ENCODE measurements at places on chromosomes 11 and 22.

- no peak for DNase-seq
These were observed 21.4 kb downstream of the ADM start for GRCh38 chr11:10326012-10326964.

- no peak for DNase-seq
These were observed 27.7 kb downstream of the SLC36A4 start for GRCh38 chr11:93169950-93170561.

DNA sequence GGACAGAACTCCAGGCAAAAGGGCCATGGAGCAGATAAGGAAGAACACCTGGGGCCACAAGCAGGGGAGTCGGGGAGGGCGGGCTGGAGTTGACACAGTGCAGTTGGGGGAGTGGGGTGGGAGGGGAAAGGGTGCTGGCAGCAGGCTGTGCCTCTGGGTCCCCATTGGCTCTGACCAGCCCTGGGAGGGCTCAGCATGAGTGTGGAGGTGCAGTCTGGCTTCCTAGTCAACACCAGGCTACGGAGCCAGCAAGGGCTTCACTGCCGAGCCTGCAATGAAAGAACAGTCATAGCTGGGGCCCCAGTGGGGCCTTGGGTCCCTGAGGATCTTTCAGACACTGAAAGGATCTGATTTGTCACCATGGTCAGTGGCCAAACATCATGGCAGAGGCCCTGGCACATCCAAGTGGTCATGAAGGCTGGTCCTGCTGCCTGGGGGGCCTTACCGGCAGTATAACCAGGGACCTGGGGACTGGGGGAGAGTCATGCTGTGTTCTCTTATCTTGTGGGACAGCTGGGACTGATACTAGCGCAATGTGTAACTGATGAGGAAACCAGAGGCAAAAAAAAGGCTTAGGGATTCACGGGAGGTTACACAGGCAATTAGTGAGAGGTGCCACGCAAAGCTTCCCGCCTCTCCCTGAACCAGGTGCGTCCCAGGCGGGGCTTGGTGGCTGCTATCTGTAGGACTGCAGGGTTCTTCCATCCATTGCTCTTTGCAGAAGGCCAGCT lies 11.6 kb downstream of the SLC37A2 start:
- DNase-seq, result no peak

DNA sequence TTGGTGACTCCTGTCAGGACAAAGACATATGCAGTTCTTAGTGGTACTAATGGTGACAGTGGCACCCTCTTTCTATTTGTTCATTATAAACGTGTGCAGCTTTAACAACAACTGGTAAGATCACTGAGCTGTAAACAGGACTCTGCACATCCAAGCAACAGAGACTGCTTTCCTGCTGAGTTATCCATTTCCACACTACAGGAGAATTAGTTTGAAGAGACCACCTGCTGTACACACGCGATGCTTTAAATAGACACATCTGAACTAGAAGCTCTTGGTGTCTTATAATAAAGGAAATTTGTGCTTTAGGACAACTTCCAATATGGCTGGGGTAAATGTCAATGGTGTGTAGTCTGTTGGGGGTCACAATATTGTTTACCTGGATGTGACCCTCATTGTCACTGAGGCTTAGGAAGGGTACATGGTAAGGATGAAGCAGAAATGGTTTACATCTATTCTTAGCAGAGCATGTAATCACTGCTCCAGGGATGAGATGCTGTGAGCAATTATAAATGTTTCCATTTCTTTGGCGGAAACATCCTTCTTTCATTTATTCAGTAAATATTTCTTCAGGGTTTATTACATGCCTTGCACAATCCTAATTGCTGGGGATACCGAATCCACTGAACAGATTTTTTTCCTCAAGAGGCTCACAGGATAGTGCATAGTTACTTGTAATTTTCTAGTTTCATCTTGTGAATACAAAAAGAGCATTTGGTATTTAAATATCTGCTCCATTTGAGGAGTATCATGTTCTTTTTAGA lies 354.0 kb upstream of the CCDC90B start:
- no peak for DNase-seq

DNA sequence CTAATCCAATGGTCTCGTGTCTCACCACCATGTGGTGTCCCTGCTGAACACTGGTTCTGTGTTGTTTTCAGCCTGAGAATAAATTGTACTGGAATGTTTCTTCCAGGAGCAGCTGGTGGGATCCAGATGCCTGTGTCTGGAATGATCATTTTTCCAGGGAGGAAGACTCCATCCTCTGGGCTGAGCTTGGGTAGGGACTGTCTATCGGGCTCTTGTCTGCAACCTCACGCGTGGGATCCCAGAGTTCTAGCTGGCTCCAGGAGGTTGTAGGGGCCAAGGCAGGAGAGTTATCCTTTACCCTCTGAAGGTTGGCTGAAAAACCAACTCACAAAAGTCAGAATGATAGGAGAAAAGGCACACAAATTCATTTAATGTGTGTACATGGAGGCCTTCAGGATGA lies 144.1 kb upstream of the B3GAT1 start:
- DNase-seq, result no peak

Measured in stimulated activated CD4-positive, alpha-beta T cell treated with anti-CD3 and anti-CD28 coated beads, Interleukin-15, amount 100 ng/mL, for 1 hour (primary cell).